Left ventricle myocardium superior (tissue), 1 donor: ENCODE measurements at places on chromosomes 2 and 18.

GRCh38 chr2:95551055-95551568 lies 40.7 kb upstream of the TRIM43 start:
- DNase-seq = no peak

DNA sequence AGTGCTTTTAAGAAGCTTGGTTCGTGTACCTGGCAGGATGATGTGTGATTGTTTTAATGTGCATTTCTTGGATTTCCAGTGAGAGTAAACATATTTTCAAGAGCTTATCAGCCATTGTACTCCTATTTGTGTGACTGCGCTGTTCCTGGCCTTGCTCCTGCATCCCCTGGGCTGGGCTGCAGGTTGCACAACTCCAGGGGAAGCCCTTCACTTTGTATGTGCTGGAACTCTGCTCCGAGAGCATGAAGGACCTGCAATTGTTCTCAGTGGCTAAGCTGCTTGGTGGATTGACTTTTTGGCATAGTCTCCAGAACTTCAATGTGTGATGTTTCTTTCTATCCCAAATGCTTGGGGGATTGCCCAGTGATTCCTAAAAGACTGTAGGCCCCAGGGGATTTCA lies 18.8 kb downstream of the ATP6V1C2 start:
- DNase-seq = no peak

GRCh38 chr18:63098018-63098981 lies 221.3 kb downstream of the BCL2 start:
- no peak for DNase-seq

DNA sequence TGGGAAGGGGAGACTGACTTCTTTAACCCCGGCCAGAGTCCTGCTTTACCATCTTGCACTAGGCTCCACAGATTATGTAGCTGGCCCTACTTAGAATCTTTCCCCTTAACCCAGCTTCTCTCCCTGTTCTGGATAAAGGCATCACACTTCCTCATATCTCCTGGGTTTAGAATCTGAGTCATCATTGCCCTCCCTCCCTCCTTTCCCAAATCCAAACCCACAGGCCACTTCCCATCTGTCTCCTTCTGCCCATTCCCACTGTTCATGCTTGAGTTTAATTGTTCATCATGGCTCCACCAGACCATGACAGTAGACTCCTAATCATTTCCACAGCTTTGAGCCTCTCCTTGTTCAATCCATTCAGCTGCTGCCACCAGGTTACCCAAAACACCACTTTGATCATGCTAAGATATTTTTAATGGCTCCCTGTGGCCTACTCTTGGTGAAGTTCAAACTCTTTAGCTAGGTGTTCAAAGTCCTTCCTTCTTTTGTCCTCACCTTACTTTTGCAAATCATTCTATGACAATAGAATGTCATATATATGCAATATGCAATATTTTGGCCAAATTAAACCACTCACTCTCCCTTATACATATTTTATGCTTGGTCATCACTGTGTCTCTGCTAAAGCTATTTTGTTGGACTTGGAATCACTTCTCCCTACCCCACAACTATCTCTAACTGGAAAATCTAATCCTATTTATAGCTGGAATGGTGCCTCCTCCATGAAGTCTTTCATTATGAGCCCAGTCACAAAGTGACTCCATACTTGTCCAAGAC lies 5.5 kb downstream of the PDE11A start:
- no peak for DNase-seq
